ENCODE measurements at places on chromosomes 7 and 10. TPM values are rescaled to one million over a fixed set of nuclear protein-coding genes. Genes with fewer than 3 reads are reported as not detected.

DNA sequence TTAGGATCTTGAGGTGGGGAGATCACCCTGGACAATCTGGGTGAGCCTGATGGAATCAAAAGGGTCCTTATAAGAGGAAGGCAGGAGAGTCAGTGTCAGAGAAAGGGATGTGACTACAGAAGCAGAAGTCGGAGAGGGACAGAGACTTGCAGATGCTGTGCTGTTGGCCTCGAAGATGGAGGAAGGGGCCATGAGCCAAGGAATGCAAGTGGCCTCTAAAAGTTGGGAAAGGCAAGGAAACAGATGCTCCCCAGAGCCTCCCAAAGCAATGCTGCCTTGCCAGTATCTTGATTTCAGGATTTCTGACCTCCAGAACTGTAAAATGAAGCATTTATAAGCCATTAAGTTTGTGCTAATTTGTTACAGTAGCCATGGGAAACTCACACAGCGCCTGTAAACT lies 165.2 kb downstream of the FANK1 start:
- H3K36me3 ChIP-seq = no peaks in the 10 kb centered on the region
- no peak overlapping the region for H3K27ac ChIP-seq
- DNase-seq = no peak
- no peak overlapping the region for H3K4me3 ChIP-seq

EBLN1 gene
- total RNA-seq = not detected

GRCh38 chr10:128386816-128387604 lies 260.8 kb upstream of the MKI67 start:
- H3K27me3 ChIP-seq = peaks cover 26% of the 10 kb centered on the region
- H3K27ac ChIP-seq = no peak overlapping the region
- DNase-seq = no peak
- no peaks in the 10 kb centered on the region for H3K4me1 ChIP-seq

TMEM139 gene
- total RNA-seq = 10.7 TPM

CHAT gene
- total RNA-seq = not detected
